ENCODE measurements at places on chromosomes 12 and 14.

DNA sequence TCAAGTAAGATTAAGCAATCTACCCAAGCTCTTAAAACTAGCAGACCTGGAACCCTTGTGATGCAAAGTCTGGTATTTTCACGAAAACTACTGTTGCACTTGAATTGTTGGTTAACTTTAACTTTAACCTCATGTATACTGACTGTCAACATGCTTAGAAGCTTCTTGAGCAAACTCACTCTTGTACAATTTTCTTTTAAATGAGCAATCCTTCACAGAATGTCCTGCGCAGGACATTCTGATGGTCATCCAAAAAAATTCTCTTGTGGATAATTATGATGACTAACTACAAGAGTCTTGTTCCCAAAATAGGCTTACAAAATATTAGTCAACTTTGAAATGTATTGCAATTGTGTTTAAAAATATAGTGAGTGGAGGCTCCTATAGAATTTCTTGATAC, 54.0 kb upstream of the PDE3A start:
- no peak for ATAC-seq

- ATAC-seq = no peak
Measured at GRCh38 chr12:66359300-66359699, 57.0 kb downstream of the HELB start.

GRCh38 chr12:132700212-132700822, 10.3 kb upstream of the PGAM5 start:
- no peak for ATAC-seq

GRCh38 chr12:51818566-51819300, 29.8 kb downstream of the FIGNL2 start:
- no peak for ATAC-seq

GRCh38 chr12:45098766-45099165, 47.9 kb upstream of the DBX2 start:
- ATAC-seq = no peak

DNA sequence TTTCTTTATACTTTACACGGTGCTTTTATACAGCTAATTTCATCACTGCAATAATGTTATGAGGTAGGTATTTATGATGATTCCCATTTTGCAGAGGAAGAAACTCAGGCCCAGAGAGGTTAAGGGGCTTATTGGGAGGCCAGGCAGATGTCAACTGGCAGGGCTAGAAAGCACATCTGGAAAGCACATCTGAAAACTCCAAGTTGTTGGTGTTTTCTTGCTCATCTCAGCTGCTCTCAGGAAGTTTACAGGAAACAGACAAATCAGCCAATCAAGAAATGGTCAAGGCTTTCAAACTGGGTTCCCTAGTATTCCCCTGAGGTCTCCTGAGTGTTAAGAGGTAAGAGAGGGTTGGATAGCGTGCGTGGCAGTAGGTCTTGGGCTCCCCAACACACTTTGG, 124.1 kb upstream of the MED13L start:
- no peak for ATAC-seq

DNA sequence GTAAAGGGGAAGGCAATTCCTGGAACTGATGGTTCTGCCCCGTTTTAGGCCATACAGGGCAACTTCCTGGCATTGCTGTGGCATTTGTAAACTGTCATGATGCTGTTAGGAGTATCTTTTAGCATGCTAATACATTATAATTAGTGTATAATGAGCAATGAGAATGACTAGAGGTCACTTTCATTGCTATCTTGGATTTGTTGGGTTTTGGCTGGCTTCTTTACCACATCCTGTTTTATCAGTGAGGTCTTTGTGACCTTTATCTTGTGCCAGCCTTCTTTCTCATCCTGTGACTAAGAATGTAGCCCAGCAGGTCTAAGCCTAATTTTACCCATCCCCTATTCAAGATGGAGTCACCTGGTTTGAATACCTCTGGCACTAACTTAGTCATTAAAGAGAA, 51.2 kb downstream of the TESPA1 start:
- peak; percentile 38 for ATAC-seq

DNA sequence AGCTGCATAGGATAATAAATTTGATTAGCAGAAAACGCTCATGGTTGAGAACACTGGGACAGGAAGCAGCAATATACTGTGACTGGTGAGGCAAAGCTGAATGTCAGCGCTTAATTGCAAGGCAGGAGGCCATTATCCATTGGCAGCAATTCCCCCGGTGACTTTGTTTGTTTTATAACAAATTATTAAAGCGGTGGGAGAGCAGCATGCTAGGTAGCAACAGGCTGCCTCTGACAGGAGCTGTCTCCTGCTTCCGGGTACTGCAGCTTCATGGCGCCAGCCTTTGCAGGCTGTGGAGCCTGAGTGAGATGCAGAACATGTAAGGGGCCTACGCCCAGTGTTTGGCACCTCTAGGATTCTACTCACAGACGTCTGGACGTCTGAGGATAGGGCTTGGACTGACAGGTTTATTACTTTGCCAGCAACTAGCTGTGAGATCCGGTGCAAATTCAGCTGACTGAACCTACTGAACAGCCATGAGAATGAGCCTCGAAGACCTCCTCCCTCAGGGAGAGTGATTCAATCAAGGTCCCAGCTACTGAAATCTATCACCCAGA, 82.1 kb upstream of the SSTR1 start:
- no peak for ATAC-seq

DNA sequence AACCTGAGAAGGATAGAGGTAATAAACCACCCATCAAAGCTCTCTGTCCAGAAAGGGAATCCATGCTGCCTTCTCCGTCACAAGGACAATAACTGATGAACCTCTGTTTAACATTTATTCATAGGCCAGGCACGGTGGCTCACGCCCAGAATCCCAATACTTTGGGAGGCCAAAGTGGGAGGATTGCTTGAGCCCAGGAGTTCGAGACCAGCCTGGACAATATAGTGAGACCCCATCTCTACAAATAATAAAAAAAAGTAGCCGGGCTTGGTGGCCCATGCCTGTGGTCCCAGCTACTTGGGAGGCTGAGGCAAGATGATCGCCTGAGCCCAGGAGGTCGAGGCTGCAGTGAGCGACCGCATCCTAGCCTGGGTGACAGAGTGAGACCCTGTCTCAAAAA, 7.1 kb upstream of the FOS start:
- no peak for ATAC-seq

DNA sequence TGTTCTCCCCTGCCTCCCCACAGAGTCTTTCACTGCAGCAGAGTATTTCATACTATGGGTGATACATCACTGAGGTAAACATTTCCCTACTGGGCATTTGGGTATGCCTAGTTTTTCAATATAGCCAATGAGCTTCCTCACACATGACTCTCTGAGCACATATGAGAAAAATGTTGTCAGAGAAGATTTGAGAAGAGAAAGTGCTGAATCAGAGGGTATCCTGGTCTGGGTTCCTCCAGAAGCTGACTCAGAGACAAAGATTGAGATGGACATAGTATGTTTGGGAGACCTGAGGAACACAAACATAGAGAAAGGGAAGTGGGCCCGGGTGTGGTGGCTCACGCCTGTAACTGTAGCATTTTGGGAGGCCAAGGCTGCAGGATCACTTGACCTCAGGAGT, 12.6 kb downstream of the SLC8B1 start:
- ATAC-seq = peak; percentile 82

DNA sequence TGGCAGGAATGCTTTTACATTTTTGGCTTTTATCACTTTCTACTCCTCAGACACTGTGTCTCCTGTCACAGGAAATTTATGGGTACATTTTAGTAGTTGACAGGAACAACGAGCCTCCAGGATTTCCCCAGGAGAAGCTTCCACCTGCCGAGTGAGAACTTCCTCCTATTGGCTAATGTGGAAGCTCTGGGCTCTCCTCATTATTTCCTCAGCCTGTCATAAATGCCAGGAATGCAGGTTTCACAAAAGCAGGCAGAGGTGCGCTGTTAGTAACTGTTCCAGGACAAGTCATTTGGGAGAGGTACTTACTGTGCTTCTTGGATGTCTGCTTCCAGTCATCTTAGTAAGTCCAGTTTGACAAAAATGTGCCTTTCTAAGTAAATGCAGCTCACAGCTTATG, 19.1 kb upstream of the DCP1B start:
- ATAC-seq = no peak

- ATAC-seq = no peak
Measured at GRCh38 chr14:88209273-88209672, 113.8 kb downstream of the KCNK10 start.

- ATAC-seq = no peak
Measured at GRCh38 chr12:88870000-88870737, 289.9 kb upstream of the KITLG start.

DNA sequence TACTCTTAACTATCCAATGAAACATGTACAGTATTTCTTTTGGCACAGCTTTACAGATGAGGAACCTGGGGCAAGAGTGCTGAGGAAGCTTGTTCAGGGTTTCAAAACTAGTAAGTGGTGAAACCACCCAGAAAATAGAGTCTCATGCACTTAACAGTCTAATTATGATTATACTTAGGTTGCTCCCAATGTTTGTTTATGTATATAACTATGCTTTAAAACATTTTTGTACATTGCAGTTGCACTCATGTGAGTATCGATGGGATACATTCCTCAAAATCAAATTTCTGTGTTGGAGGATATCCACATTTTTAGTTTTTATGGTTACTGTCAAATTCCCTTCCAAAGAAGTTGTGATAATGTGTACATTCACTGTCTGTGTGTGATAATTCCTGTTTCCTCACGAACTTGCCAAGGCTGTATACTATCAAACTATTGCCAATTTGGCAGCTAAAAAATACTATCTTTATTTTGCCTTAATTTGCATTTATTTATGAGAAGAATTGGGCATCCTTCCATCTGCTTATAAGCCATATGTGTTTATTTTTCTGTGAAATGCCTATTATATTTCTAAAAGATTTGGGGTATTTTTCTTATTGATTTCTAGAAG, 143.9 kb upstream of the SSTR1 start:
- ATAC-seq = no peak

- no peak for ATAC-seq
Measured at GRCh38 chr12:27198036-27198435, 46.0 kb upstream of the STK38L start.

GRCh38 chr12:110314308-110314707, 33.3 kb downstream of the ATP2A2 start:
- ATAC-seq = peak; percentile 14

DNA sequence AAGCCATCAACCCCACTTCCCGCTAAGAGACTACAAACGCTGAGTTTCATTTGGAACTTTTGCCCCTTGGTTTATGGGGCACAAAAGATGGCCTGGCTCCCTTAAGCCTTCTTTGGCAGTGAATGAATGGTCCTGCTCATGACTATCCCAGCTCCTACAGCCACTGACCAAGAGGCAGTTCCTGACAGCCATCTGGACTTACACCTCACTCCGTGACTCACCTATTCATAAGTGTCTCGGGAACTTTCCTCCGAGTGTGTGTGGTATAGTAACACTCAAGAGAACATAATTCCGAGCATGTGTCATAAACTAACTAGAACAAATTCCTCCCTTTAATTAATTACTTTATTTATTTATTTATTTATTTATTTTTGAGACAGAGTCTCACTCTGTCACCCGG, 51.9 kb upstream of the NUDT4 start:
- ATAC-seq = no peak

- ATAC-seq = no peak
Measured at GRCh38 chr14:56273155-56273554, 154.9 kb downstream of the PELI2 start.

DNA sequence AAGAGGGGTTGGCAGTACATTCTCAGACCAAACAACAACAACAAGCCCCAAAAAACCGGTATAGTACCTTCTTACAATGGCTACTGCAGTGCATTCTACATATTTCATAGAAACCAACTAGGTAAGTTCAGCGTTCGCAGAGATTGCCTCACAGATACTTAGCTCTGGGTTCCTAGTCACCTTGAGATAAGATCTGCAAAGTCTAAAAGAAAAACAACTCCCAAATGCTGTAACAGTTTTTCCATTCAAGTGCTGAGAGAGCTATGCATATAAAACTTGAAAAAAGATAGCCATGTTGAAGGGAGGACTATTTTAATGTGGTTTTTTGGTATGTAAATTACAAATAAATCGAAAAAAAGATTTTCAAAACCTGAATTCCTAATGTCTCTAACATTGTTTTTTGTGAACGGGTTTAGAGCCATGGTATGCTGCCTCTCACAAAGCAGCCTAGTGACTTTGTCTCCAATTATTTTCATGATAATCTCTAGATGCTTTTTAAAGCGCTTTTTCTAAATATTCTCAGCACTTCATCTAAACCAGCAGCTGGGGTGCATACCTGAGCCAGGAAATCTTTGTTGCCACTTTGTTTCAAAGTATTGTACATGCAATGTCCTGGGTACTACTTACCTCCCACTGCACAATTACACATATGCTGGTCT, 56.6 kb upstream of the CRACR2A start:
- ATAC-seq = no peak

GRCh38 chr12:32446316-32447119, 47.2 kb downstream of the FGD4 start:
- no peak for ATAC-seq

- ATAC-seq = no peak
Measured at GRCh38 chr14:75294649-75295033, 16.0 kb downstream of the FOS start.

GRCh38 chr12:125013816-125014442, 20.5 kb downstream of the BRI3BP start:
- peak; percentile 31 for ATAC-seq

DNA sequence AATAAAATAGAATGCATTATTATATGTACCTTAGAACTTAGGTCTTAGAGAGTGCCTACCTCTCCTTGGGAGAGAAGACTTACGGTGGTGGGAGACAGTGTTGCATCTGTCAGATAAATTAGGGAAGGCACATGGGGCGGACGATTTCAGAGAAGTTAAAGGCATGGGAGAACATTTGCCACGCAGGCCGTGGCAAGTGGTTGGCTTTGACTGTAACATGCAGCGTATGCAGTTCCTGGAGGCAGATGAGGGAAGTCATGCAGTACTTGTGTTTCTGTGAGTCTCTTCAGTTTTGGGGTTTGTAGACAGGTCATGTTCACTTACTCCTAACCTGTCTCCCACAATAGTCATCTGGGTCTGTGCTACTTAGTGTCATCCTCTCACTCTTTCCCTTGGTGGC, 43.6 kb downstream of the ETV6 start:
- no peak for ATAC-seq

DNA sequence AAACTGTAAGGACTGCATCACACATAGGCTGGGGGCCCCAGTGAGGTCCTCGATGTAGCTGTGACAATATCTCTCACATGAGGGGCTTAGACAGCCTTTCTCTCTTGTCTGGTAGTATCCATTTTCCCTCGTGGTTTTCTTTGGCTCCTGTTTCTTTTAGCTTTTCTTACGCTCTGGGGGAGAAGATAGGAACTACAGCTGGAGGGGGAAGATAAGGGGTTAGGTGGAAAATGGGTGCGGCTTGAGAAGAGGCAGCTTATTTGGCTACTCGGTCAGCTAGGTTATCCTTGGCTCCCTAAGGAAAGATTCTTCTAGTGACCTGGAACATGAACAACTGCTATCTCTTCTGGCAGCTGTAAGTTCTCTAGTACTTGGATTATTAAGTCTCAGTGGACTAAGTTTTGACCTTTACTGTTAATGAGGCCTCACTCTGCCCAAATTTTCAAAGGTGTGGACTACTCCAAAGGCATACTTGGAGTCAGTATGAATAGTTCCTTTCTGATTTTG, 28.7 kb upstream of the CPNE8 start:
- ATAC-seq = no peak

DNA sequence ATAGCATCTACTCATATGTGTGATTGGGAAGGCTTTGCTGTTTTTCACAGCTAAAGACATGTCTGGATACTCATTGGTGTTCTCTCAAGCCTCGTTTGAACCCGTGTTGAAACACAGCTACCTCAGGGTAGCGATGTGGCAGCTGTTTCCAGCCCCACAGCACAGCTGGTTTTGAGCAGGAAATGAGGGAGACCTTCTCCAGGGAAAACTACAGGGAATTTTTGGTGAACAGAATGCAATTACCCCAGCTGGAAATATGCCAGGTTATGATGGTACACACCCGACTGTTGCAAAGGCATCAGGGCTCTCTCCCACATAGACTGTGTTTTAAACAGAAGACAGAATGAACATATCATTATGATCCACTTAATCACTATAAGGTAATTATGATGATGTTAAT, 828.9 kb downstream of the VRK1 start:
- no peak for ATAC-seq

Measured in esophagus mucosa (tissue), 1 donor.